ENCODE measurements at places on chromosomes 12 and 14.

GRCh38 chr14:71597955-71598660 is 334.1 kb upstream of the RGS6 start:
- DNase-seq: no peak

GRCh38 chr14:88311780-88312179 is 11.3 kb downstream of the KCNK10 start:
- DNase-seq: no peak

GRCh38 chr12:126874427-126875026 is 1392.4 kb upstream of the TMEM132C start:
- DNase-seq: peak; percentile 28

DNA sequence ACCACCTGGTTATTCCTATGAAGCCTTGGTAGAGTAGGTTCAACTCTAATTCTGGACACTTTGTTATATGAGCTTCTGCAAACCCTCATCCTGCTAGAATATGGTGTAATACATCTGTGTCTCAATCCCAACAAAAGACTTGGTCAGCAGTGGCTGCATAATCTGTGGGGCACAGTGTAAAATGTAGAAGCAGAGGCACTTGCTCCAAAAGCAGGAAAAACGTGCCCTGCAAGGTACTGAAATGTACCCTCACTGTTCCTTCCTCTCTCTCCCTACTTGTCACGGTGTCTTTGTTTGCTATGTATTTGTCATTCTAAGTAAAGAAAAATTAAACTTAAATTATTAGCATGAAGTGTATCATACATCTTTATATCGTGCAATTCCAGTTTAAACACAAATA is 267.9 kb downstream of the BCL11B start:
- no peak for DNase-seq

DNA sequence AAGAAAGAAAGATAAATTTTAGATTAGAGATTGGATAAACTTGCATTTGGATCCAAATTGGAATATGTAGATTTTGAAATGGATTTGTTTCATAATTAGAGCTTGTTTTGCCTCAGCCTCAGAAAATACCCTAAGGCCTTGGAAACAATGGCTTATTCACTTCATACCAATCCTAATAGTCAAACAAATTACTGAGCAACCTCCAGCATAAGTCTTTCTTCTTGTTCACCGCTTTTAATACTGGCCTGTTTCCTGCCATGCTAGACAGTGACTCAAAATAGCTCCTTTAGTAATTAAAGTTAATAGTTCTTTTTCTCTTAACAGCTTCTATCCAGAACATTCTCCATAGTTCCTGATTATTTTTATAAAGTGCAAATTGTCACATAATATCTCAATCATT is 110.9 kb upstream of the DNM1L start:
- DNase-seq: no peak
